B cell (primary cell): ENCODE measurements at places on chromosomes 3 and 15. TPM values are rescaled to one million over a fixed set of nuclear protein-coding genes. Genes with fewer than 3 reads are reported as not detected.

DNA sequence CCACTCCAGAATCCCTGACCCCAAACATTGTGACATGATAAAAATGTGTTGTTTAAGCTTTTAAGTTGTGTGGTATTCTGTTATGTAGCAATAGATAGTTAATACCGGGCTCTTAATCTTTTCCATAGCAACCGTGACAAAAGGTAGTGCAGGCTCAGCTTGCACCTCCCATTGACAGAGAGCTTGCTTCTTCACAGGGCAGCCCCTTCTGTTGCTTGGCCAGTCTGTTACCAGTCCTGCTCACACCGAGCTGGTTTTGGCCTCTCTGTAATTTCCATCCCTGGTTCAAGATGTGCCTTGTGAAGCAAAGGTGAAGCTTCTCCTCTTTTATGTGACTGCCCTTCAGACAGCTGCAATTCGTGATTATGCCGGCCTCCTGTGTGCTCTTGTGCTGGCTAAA lies 86.9 kb downstream of the CRYGS start:
- DNase-seq: no peak

DNA sequence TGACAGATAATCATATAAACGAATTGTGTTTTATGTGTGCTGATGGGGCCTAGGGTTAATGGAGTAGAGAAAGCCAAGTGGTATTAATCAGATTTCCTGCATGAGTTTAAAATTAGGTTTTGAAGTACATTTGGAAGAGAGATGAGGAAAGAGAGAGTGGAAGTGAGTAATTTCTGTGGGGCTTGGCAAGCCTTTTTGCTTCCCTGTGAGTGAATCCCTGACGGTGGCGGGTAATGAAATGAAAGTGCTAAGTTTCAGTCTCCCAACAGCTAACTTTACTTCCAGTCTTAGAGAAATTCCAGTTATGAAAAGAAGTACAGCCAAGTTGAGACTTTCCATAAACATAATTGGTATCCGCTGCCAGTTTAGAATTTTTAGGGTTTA lies 139.4 kb downstream of the BBX start:
- no peak for DNase-seq

GRCh38 chr3:125587039-125587648 lies 8.2 kb downstream of the OSBPL11 start:
- no peak for DNase-seq

DNA sequence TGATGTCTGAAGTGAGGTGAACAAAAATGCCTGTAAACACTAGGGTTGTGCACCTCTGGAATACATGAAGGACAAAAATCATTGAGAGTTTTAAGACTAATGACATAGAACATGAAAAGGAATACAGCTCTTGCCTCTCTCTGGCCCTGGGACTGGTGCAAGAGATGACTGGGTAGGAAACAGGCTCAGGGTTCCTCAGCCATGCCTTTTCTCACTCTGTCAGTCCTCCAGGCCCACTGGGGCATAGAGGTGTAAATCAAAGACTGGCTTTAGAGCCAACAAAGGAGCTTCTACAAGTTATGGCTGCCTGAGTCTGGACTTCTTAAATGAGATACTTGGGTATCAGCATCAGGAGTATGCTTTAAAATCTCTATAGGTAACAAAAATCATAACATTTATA lies 554.7 kb upstream of the KCNMB2 start:
- DNase-seq: no peak

- no peak for DNase-seq
These were observed 132.1 kb upstream of the PRR20G start for GRCh38 chr3:127419641-127420553.

DNAH1 gene
- total RNA-seq: 47.2 and 47.6 TPM in 2 replicates
